SJCRH30 (cell line): ENCODE measurements at places on chromosomes 1 and 21. TPM values are rescaled to one million over a fixed set of nuclear protein-coding genes. Genes with fewer than 3 reads are reported as not detected.

Gene LRRC38
- total RNA-seq = not detected in 2 replicates

Gene CLCA4
- not detected in 2 replicates for total RNA-seq

Gene AGMAT
- total RNA-seq = not detected in 2 replicates

- no peaks in the 10 kb centered on the region for H3K4me1 ChIP-seq
- no peak overlapping the region for H3K27ac ChIP-seq
- H3K27me3 ChIP-seq = no peaks in the 10 kb centered on the region
- DNase-seq = no peak
- no peak overlapping the region for H3K4me3 ChIP-seq
Measured at GRCh38 chr1:185096531-185096930, 51.2 kb downstream of the RNF2 start.

GRCh38 chr1:45880930-45881329, 77.5 kb downstream of the MAST2 start:
- DNase-seq = no peak
- no peaks in the 10 kb centered on the region for H3K4me1 ChIP-seq
- H3K4me3 ChIP-seq = no peak overlapping the region
- no peaks in the 10 kb centered on the region for H3K27me3 ChIP-seq
- no peak overlapping the region for H3K27ac ChIP-seq
